ENCODE measurements at places on chromosomes 12 and 14.
A peak's percentile ranks its signal among the peaks of the same experiment; 100 is the strongest.

DNA sequence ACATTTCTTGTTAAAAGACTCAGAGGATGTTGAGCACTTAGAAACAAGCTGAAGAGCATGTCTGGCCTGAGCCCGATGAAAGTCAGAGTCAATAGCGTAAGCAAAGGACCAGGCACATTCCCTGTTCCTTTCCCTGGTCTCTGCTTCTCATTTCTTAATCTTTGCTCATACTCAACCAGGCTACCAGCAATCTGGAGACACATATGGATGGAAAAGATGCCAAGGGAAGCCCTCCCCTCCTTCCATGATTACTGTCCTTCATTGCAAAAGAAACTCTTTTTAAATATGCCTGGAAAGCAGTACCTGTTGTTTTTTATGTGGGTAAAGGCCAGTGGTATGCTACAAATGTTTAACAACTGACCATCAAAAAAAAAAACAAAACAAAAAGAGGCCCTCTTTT lies 44.2 kb upstream of the PLEKHG7 start:
- DNase-seq = no peak

GRCh38 chr14:54267172-54267571 lies 129.6 kb upstream of the CDKN3 start:
- DNase-seq = no peak

- DNase-seq = no peak
These were observed 388.5 kb downstream of the PAWR start for GRCh38 chr12:79302162-79302814.

- no peak for DNase-seq
These were observed 115.7 kb upstream of the IGF1 start for GRCh38 chr12:102596031-102596430.

DNA sequence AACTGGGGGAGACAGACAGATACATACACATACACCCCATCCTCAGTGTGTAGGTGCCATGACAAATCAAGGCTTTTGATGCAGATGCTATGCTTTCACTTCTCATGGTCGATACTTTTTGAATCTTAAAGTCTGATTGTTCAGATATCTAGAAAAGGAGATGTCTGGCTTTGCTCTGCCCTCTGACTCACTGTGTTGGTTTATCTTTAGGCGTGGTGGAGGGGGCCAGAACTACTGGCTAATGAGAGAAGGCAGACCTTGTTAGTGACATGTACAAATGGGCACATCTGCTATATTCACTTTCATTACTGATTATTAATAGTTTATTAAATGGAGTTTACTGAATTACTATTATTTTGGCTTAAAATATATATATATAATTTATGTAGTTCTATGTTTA lies 444.3 kb upstream of the RGS6 start:
- DNase-seq = peak; percentile 56

DNA sequence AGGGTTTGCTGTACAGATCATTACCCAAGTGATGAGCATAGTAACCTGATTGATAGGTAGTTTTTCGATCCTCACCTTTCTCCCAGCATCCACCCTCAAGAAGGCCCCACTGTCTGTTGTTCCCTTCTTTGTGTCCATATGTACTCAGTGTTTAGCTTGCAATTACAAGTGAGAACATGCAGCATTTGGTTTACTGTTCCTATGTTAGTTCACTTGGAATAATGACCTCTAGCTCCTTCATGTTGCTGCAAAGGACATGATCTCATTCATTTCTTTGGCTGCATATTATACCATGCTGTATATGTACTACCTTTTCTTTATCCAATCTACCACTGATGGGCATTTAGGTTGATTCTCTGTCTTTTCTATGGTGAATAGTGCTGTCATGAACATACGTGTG lies 181.6 kb upstream of the FOXG1 start:
- no peak for DNase-seq

DNA sequence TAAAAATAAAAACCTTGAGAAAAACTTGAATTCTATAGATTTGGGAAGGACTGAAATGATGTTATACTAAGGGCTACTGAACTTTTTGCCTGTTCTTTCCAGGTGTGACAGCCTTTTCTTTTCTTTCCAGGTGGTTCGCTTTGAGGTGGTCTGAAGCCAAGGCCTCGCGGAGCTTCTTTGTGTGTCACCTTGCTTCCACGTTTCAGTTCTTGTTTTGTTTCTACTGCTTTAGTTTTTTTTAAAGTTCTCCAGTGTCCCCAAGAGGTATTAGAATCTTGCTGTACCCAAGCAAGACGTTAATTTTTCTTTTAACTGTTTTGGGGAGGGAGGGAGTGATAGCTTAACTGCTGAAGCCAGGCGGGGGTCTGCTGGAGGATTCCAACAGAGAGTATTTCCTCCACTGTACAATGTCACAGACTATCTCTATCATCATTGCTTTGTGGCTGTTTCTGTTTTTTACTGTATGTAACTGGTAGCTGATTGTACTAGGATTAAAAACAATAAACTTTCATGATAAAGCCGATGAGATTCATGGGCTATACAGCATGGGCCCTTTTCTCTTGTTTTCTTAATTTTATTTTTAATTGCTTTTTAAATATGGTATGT lies 40.2 kb downstream of the PROX2 start:
- no peak for DNase-seq

GRCh38 chr12:121724925-121725324 lies 12.4 kb downstream of the TMEM120B start:
- DNase-seq = no peak

- no peak for DNase-seq
These were observed 128.4 kb upstream of the CPNE8 start for GRCh38 chr12:39033782-39034181.

DNA sequence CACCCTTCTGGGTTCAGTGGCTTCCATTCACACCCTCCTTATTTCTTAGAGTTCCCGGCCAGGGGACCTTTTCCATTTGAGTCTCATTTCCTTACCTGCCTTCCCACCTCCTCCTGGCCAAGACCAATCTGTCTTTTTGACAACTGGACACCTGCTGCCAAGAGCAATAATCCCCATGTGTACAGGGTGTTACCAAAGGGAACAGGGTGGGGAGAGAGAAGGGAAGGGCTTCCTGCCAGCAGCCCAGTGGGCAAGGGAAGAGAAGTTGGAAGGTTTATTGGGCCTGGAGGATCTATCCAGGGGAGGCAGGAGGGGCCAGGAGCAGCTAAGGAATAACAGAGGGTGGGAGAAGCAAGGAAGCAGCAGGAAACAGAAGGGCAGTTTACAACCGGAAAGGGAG lies 346.2 kb downstream of the C12orf75 start:
- DNase-seq = no peak

- DNase-seq = no peak
These were observed 7.4 kb downstream of the ITGB7 start for GRCh38 chr12:53199700-53200099.

GRCh38 chr14:76770521-76771436 lies 9.5 kb downstream of the VASH1 start:
- DNase-seq = no peak

DNA sequence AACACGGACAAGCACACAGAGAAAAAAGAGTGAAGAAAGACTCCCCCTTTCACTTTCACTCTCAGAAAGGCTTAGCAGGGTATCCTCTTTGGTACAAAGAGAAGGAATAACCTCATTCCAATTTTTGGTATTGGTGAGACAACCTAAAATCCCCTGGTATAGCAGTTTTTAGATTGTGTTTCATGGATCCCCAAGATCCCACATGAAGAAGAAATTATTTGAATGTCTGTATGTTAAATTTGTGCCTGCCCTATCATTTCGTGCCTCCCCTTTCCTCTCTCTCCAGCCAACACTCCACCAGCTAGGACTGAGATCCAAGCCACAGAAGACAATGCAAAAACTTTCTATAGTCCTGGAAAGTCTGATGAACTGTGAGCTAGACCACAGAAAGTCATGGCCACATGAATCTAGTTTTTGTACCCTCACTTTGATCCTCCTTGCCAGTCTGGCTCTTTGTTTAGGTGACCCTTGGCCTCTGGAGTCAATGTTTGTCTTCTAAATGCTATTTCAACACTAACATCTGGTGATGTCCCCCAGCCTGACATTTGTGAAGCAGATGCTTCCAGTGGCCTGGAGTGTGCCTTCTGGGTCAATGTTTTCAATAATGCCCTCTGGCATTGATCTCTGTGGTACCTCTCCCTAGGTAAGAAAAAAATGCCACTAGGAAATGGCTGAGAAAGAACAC lies 181.9 kb upstream of the BMP4 start:
- DNase-seq = no peak

- no peak for DNase-seq
These were observed 10.4 kb upstream of the OSBPL8 start for GRCh38 chr12:76569685-76570604.

GRCh38 chr12:117555889-117556288 lies 194.5 kb upstream of the NOS1 start:
- DNase-seq = no peak

GRCh38 chr12:32266756-32267155 lies 132.6 kb upstream of the FGD4 start:
- DNase-seq = no peak
